Daoy (cell line): ENCODE measurements at places on chromosomes 6 and 20. TPM values are rescaled to one million over a fixed set of nuclear protein-coding genes. Genes with fewer than 3 reads are reported as not detected.

The UBE2J1 gene
- total RNA-seq, result 19.5 and 24.7 TPM in 2 replicates

- DNase-seq, result no peak
Observed at GRCh38 chr6:89950446-89950845, 56.2 kb downstream of the GJA10 start.

DNA sequence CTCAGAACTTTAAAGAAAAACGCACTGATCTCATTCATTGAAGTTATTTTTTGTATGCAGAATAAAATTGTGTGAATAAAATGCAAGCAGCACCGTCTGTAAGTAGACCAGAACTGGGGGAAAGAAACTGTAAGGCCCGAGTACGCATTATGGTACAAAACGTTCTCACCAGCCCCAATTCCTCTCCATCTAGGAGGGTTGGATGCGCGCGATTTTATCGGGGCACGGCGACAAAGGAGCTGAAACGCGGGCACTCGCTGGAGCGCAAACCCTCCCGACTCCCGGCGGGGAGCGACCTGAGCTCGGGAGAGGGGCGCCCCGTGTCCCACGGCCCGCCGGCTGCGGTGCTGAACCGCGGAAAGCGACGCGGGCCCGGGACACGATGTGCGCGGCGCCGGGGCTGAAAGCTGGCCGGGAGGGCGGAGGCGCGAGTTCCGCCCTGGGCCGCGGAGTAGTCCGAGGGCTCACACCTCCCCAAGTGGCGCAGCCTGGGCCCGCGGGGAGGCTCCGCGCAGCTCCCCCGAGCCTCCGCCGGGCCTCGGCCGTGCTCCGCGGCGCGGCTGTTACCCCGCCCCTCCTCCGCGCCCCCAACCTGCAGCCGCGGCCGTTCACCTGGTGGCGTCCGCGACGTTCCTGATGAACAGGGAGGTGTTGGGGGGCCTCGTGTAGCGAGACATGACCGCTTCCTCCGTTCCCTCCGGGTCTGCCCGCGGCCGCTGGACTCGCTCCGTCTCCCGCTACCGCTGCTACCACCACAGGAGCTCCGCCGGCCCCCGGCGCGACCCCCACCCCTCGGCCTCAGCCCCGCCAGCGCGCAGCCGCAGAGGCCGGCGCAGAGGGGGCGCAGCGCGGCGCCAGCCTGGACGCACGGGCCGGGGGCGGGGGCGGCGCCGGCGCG is at the start of gene SRSF12:
SRSF12 (minus strand) TSS at position 861 of the 898 bp plus-strand sequence; CDS start at position 677, 184 bp downstream.
- DNase-seq, result peak; percentile 39

GRCh38 chr6:15256538-15257271 is 10.8 kb downstream of the JARID2 start:
- no peak for DNase-seq

GRCh38 chr20:35968930-35969329 is 540 bp downstream of the CNBD2 start:
- no peak for DNase-seq

DNA sequence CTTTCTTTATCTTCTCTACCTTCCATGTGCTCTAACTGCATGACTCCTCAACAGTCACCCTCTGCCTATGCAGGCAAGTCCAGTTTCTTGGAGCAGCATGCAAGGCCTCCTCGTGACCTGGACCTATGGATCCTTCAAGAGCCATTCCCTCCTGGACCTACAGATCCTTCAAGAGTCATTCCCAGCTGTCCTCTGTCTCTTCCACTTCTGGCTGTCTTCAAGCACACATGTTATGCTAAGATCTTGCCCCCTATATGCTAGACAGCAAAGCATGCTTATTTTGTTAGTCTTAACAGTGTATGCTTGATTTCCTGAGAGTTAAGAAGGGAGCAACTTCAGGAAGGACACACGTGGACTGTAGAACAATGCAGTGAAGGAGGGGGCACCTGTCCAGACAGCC is 7.5 kb downstream of the ID4 start:
- no peak for DNase-seq

DNA sequence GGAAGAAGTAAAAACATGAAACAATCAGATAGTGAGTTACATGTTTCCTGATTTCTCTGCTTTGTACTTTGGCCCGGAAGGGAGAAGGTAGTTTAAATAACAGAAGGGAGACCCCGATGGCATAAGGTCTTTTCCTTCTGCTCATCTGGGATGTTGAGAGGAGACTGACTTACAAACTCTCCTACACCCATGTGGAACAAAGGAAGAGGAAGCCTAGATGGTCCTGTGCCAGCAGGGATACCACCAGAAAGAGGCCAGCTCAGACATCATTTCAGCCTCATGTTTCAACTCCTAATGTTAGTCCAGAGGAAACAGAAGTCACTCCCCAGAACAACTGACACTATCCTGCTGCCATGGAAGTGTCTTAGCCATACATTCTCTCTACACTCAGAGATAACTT is 250.7 kb upstream of the NOX3 start:
- no peak for DNase-seq

GRCh38 chr6:126945150-126945685 is 173.3 kb upstream of the RSPO3 start:
- DNase-seq, result no peak

DNA sequence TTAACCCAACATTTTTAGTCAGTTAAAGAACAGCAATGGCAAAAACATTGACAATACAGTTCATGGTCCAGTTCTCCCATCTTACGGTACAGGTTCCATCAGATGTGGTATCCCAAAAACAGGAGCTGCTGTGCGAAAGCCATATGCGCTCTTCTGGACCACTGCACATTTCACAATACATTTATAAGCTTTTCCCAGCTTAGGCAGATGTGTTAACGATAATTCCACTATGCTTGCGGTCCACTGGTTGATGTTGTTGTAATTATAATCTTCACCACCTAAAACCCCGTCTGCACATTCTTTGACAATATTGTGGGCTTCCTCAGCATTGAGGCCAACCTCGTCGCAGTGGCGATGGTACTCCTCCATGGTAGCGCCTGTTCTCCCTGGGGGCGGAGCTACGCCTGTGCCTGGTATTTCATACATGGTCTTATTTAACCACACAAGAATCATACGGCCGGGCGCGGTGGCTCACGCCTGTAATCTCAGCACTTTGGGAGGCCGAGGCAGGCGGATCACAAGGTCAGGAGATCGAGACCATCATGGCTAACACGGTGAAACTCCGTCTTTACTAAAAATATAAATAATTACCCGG is 52.0 kb downstream of the BFSP1 start:
- DNase-seq, result no peak

DNA sequence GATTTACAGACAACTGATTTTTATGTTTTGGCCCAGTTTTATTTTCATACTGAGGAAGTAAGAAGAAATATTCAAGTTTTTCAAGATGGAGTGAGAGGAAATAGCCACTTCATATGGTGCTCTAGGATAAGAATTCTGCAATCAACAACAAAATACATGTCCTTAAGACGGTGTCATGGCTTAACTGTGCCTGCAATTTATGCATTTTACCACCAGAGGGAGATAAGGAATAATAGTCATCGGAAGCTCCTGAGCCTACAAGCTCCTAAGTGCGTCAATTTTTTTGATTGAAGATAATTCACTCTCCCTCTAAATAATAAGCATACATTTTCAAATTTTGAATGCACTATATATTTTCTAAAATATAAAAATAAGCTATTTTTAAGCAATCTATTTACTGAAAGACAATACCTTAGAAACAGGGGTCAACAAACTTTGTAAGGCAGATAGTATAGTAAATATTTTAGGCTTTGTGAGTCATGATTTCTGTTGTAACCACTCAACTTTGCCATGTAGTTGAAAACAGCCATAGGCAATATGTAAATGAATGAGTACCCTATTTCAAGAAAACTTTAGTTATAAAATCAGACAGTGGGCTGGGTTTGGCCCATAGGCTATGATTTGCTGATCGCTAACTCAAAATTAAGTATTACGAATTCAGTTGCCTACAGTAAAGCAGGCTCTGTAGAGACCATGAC is 230.9 kb upstream of the DTNBP1 start:
- no peak for DNase-seq
